Stimulated activated CD4-positive, alpha-beta T cell treated with anti-CD3 and anti-CD28 coated beads, Interleukin-4, amount 100 ng/mL, for 1 hour (primary cell): ENCODE measurements at places on chromosomes 1 and 21.

DNA sequence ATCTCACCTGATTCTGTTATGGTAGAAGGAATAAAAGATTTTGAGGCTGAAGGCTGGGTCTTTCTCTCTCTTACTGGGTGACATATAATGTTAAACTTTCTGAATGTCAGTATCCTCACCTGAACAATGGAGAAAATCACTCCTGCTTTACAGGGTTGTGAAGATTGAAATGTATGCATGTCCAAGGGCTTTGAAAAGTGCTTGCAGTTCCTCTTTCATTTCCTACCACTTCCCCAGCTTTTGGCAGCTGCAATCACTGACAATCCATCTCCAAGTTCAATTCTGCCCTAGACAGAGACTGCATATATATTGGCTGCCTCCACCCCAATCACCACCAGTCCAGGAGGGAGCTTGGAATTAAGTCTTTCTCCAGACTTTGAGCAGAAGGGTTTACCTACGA is 39.8 kb downstream of the FAM78B start:
- no peak for DNase-seq

DNA sequence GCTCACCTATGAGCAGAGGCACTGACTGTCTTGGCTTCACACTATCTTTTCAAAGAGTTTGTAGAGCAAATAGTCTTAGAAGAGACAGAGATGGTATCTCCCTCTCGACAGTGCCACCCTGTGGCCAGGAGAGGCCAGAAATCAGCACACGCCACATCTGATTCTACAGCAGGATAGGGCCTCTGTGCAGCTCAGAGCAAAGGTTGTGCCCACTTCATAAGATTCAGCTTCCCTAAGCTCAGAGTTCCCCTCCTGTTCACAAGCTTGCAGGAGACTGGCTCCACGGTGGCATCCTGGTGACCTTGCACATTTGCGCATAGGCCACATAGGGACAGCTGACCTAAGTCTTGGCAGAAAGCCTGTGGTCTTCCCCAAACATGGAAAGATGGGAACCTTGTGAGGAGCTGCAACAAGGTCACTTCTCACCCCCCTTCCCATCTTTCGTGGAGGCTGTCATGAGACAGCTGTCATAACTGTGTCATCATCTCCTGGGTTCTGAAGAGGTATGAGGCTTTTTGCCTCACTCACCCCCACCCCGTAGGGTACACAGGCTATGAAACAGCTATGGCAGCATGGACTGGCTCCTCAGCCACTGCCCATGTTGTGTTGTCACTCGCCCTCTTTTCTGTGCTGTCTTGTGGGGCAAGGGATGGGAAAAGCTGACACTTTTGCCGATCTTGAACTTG is 3.0 kb downstream of the ITLN2 start:
- DNase-seq = peak; percentile 76

- DNase-seq = no peak
Measured at GRCh38 chr1:223217781-223218180, 74.7 kb upstream of the TLR5 start.

DNA sequence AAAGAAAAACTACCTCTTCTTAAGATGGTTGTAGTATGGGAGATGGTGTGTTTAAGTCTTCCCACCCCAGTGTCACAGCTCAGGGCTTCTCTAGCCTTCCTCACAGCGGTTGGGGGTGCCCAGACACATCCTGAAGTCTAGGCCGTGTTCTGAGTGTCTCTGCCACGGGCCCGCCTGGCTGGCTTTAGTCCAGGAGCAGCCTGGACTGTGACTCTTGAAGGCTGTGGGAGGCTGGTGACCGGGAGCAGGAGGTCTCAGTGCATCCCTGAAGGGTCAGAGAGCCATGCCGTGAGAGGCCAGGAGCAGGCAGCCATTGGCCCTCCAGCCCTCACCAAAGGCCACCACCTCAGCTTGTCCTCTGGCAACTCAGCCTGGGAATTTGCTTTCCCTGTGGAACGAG is 4.5 kb downstream of the EPHX1 start:
- DNase-seq = no peak

- no peak for DNase-seq
Measured at GRCh38 chr1:51058858-51059257, 43.2 kb upstream of the C1orf185 start.

- no peak for DNase-seq
Measured at GRCh38 chr1:115771847-115772457, 3.4 kb upstream of the CASQ2 start.

- DNase-seq = no peak
Measured at GRCh38 chr1:233032916-233033315, 82.5 kb downstream of the NTPCR start.

DNA sequence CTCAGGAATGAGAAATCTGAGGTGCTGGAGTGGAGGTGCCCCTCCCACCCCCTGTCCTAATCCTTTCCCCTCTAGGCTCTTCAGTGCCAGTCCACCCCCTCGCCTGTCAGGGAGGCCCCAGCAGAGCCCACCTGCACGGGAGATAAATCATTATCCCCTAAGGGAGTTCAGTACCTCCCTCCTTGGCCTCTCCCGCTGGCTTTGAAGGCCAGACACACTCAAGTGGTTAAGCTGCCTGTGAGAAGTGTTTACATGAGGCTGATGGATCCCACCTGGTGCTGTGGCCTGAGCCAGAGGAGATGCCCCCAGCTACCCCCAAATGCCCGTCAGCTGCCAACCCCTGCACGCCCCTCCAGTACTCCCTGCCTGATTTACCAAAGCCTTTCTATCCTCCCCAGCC is 3.7 kb downstream of the RSPO1 start:
- no peak for DNase-seq

GRCh38 chr21:45981151-45982091 is at the start of gene COL6A1:
TSS of gene COL6A1 (plus strand) at chr21:45981770. CDS start at chr21:45981851, 81 bp downstream.
- DNase-seq = peak; percentile 54

- DNase-seq = no peak
Measured at GRCh38 chr1:153389401-153389800, 1.5 kb downstream of the S100A8 start.

- no peak for DNase-seq
Measured at GRCh38 chr1:1531947-1532346, 8.5 kb downstream of the TMEM240 start.

DNA sequence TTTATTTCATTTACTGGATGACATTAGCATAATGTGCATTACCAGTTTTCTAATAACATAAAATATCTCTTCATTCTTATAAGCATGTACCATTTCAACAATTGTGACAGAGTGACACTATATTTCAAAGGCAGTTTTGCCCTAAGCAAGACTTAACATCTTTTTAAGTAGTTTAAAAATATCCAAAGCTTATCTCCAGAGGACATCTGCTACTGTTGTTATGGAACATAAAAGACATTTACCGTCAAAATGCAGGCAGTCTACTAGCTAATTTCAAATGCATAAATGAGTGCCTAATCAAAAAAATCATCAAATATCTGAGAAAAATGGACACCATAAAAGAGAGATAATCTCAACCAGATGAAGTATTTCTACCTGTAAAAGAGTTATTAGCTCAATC is 782.4 kb upstream of the BRINP3 start:
- no peak for DNase-seq

DNA sequence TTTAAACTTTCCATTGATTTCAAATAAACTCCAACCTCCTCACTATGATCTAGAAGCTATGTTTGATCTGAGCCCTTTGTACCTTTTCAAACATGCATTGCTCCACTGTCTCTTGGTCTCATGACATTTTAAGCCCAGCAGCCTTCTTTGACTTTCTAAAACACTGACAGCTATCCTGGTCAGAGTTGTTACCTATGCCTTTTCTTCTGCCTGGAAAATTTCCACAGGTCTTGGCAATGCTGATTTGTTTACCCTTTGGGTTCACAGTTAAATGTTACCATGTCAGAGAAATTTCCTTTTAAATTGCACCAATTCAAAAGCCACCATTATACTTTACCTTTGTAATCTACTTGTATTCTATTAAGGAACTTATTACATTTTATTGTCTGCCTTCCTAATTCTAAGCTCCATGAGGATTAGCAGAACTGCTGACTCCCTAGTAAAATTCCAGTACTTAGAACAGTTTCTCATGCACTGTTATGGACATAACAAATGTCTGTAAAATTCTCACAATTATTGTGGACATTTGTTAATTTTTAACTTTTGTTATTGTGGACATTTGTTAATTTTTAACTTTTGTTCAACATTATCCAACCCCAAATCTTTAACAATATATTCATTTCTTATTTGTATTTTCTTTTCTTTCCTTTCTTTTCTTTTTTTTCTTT is 1064.4 kb downstream of the NCAM2 start:
- DNase-seq = no peak

DNA sequence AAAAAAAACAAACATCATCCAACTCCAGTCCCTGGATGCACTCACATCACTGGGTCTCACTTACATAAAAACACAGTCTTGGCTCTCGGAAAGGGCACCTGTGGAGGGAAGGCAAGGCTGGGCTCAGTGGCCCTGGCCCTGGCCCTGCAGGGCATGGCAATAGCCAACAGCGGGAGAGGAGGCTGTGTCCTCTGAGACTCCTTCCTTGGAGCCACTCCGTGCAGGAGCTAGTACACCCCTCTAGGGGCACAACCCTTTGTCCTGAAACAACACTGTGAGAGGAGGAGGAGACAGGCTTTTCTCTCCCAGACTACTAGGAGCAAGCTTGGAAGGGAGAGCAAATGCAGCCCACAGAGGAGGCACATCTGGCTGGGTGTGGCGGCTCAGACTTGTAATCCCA is 28.0 kb downstream of the URB1 start:
- no peak for DNase-seq

- DNase-seq = no peak
Measured at GRCh38 chr1:172356620-172357019, 63.9 kb upstream of the C1orf105 start.

DNA sequence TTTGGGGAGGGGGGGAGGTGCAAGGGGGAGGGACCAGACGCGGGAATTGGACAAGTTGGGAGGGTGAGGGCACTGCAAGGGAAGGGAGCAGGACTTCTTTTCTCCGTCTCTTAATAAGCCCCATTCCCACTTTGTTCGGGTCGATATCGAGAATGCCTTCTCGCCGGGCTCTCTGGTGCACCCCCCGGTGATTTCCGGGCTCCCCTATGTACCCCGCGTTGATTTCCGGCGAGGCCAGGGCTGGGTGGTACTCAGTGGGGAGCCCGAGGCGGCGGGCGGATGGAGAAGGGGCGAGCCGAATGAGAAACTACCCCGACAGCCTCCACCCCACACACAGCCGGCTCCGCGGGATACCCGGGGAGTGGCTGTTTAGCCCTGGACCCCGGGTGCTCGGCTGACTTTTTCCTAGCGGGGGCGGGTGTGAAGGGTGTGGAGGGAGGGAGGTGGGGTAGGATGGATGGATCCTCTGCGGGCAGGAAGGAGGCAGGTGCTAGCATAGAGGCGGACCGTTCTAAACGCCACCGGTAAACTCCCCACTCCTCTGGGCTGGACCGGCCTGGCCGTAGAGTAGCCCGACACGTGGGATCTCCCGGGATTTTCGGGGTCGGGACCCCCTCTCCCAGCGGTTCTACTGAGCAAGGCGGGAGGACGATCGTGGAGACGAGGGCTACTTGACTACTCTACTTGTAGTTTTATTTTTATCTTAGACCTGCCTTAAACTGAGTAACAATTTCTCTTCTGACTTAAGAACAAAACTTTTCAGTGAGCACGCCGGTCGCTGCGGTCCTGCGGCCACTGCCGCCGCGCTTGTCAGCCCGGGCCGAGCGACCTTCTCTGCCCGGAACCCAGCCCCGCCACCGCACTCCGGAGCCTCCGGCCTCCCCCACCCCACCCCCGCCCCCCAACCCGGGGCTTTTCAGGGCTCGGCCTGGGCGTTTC is 1.0 kb downstream of the RNF220 start:
- peak; percentile 20 for DNase-seq

DNA sequence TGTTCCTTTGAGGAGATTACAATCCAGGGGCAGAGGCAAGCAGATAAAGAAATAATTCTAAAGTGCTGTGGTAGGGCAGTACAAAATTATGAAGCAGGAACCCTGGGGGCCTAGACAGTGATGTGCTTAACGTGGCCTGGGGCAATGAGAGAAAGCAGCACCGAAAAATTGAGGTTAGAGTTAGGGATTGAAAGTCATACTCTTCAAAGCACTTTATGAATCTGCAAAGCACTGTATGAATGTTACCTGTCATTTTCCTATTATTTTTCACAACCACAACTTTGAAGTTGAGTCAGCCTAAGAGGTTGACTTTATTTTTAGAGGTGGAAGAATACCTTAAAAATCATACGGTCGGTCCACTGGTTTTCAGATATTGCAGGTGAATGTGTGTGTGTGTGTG is 183.4 kb upstream of the NFIA start:
- DNase-seq = no peak

GRCh38 chr1:2468041-2468472 is 8.0 kb upstream of the PLCH2 start:
- peak; percentile 46 for DNase-seq

DNA sequence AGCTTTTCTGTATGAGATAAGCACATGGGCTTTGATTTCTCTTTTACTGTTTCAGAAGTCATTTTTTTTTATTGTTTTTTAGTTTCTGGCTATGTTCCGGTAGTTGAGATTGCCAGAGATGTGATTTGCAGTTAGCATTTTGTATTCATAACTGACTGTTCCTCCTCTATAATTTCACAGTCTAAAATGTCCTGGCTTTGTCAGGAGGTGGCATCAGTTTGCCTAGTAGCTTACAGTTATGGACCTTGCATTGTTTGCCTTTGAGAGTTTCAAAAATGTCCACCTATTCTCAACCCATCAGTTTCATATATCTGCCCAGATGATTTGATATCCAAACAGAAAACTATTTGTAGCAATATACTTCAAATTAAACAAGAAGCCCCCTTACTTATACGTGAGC is 39.5 kb upstream of the ST6GALNAC3 start:
- no peak for DNase-seq

GRCh38 chr1:93729502-93729901 is 47.9 kb upstream of the BCAR3 start:
- DNase-seq = no peak

DNA sequence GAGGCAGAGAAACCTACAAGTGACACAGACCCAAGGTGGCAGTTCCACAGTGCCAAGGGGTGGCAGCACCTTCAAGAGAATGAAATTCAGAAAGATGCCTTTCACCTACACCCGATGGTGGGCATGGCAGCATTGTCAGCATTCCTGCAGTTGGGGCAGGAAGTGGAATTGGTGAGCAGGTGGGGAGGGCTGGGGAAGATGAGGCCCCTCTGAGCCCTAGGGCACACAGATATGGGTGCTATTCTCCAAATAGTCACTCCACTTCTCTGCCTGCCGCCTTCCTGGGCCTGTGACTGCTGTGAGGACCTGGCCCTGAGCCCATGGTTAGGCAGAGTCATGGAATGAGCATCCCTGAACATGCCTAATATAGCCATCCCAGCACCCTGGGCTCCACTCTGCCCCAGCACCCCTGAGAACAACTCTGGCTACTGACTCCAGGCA is 8.3 kb downstream of the SHISA4 start:
- no peak for DNase-seq
